ENCODE measurements at places on chromosomes 13 and 19.

GRCh38 chr13:81927347-81927746 lies 1586.4 kb upstream of the SPRY2 start:
- peak; percentile 4 for DNase-seq

GRCh38 chr13:93957371-93957770 lies 522.1 kb downstream of the DCT start:
- DNase-seq = no peak

- DNase-seq = peak; percentile 26
Measured at GRCh38 chr19:4007836-4008539, 452 bp downstream of the PIAS4 start.

DNA sequence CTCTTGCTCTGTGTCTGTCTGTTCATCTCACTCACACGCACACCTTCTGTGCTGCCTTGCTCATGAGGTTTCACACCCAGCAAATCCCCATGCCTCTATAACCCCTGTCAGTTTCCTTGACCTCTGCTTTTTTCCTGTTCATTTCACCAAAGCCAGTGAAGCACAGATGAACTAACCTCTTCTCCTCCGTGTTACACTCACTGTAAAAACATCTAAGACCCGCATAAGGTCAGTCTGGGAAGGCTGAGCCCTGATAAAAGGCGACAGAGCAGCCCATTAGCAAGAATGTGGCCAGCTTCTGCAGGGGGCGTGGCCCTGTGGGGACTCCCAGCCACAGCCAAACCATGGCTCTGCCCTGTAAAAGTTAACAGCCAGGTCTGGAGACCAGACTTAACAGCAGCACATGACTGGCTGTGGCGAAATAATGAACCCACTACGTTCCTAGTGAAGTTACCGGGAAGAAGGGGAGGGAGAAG lies 42.8 kb upstream of the NPAS1 start:
- peak; percentile 91 for DNase-seq

GRCh38 chr19:56710437-56710836 lies 38.9 kb upstream of the ZNF835 start:
- no peak for DNase-seq

DNA sequence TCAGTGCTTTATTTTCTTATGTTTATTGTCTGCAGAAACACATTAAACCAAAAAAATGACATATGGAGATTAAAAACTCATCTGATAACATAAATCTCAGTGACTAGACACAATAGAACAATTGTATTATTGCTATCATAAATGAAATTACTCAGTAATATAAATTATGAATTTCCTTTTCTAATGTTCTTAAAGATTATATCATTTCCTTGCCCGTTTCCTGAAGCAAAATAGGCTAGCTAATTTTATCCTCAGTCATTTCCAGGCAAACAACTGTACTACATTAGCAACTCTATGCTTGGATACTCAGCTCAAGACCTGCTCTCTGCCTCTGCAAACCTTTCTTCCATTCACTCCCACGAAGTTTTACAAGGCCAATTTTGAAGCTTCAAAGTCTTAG lies 61.2 kb downstream of the RFC3 start:
- DNase-seq = no peak

DNA sequence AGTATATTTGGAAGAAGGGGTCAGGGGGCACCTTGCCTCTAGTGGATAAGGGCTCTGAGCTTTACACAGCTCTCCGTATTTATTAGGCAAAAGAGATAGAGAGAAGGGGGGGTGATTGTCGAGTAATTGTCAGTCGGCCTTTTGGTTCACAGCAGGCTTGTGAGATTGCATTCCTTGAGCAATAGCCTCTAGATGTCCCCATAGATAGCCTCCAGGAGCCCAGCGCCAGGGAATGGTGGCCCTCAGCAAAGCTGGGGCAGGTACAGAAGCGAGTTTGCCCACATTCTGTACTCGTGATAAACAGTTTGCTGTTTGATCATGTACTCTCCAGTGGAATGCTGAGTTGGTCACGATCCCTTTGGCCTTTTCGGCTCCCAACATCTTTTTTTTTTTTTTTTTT lies 4.6 kb downstream of the ZNF613 start:
- peak; percentile 11 for DNase-seq

GRCh38 chr13:44679597-44679996 lies 103.5 kb upstream of the TSC22D1 start:
- no peak for DNase-seq

DNA sequence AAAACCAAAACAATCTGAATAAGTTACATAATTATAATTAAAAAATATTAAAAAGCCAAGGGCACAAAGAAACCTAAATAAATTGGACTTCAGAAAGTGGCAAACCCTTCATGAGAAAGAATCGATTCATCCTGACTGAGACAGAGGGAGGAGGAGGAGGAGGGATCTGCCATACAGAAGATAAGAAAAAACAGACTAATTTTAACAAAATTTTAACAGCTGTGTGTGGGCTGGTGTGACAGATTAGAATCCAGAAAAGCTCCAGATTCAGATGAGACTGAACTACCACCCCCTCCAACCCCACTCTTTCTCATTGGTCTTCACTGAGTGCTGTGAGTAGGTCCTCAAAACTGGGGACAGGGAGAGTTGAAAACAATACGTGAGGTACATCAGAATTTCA lies 111.5 kb upstream of the HTR2A start:
- no peak for DNase-seq

Data from ELF-1 (cell line).